ENCODE measurements at places on chromosomes 1 and 21.

- peaks cover 24% of the 10 kb centered on the region for H3K27me3 ChIP-seq
- peaks cover 19% of the 10 kb centered on the region for H3K4me1 ChIP-seq
- H3K36me3 ChIP-seq = no peaks in the 10 kb centered on the region
- H3K27ac ChIP-seq = no peak overlapping the region
- no peak overlapping the region for H3K4me3 ChIP-seq
Observed at GRCh38 chr1:204932573-204932909, 61.9 kb downstream of the NFASC start.

- no peaks in the 10 kb centered on the region for H3K4me1 ChIP-seq
- no peak overlapping the region for H3K4me3 ChIP-seq
- H3K36me3 ChIP-seq = peaks cover 8% of the 10 kb centered on the region
Observed at GRCh38 chr21:17780539-17780938, 38.6 kb downstream of the C21orf91 start.

DNA sequence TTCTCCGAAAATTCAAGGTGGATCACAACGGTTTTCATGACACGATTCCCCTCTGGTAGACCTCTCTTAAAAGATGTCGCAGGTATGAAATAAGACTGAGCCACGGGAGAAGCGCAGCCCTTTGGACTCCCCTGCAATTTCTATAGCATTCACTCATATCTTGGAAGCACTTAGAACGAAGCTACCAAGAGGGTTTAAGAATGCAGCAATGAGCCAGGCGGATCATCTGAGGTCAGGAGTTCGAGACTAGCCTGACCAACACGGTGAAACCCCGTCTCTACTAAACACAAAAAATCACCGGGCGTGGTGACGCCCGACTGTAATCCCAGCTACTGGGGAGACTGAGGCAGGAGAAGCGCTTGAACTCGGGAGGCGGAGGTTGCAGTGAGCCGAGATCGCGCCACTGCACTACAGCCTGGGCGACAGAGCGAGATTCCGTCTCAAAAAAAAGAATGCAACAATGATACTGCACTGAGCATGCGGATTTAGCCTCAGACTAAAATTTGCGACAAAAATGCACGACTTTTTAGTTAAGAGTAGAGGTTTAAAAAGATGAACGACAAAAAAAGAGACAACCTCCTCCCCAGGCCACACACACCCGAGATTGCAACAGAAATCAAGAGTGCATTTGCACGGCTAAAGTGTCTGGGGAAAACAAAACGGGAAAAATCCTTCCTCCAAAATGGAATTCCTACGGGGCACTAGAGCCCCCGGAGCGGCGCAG is 743 bp downstream of the TOMM20 start:
- peaks cover 14% of the 10 kb centered on the region for H3K36me3 ChIP-seq
- H3K27ac ChIP-seq = peak overlapping the region; percentile 94

DNA sequence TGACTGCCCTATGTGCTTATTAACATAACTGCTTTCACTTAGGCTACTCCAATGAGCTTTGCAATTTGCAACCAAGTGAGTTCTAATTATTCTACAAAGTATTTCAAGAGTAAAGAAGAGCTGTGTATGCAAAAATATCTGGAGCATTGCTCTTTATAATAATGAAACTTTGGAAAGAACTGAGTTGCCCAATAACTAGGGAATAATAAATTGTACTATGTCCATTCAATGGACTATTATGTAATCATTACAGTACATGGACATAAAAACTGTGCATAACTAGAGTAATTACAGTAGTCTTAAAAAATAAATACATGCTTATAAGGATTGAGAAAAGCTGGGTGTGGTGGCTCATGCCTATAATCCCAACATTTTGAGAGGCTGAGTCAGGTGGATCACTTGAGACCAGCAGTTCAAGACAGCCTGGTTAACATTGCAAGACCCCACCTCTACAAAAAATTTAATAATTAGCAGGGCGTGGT is 70.3 kb upstream of the JAK1 start:
- no peak overlapping the region for H3K27ac ChIP-seq
- no peaks in the 10 kb centered on the region for H3K27me3 ChIP-seq

GRCh38 chr1:109482791-109483671 is 674 bp upstream of the ATXN7L2 start:
- peaks cover 4% of the 10 kb centered on the region for H3K27me3 ChIP-seq
- peak overlapping the region; percentile 98 for H3K27ac ChIP-seq
- DNase-seq = no peak

- peaks cover 79% of the 10 kb centered on the region for H3K4me1 ChIP-seq
- H3K27ac ChIP-seq = peak overlapping the region; percentile 95
- peaks cover 16% of the 10 kb centered on the region for H3K36me3 ChIP-seq
- peak; percentile 60 for DNase-seq
Observed at GRCh38 chr1:21280011-21280471, 10.2 kb downstream of the ECE1 start.

DNA sequence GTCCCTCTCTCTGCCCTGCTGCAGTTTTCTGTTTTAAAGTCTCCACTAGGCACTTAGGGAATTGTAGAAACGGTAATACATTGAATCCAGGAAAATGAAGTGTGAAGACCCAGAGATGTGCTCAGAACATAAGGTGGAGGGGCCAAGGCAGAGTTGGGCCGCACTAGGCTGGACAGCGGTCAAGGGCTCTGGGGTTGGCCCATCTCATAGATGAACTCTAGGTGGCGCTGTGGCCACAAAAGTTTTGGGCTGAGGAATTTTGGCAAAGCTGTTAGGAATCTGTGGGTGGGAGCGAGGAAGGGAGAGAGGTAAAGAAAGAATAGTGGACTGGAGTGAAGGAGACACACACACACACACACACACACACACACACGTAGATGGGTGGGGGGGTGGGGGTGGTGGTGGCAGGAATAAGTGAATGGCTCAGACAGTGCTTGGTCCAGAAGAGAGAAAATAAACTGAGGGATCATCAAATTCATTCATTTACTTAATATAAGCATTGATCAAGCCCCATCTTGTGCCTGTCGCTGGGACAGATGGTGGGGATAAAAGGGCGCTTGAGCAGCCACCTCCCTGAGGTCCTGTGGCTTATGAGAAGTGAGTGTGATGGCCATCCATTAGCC is 258.5 kb downstream of the TRABD2B start:
- no peak overlapping the region for H3K27ac ChIP-seq
- peak; percentile 31 for DNase-seq
- H3K27me3 ChIP-seq = peaks cover 66% of the 10 kb centered on the region
- no peaks in the 10 kb centered on the region for H3K4me1 ChIP-seq
- H3K4me3 ChIP-seq = no peak overlapping the region

DNA sequence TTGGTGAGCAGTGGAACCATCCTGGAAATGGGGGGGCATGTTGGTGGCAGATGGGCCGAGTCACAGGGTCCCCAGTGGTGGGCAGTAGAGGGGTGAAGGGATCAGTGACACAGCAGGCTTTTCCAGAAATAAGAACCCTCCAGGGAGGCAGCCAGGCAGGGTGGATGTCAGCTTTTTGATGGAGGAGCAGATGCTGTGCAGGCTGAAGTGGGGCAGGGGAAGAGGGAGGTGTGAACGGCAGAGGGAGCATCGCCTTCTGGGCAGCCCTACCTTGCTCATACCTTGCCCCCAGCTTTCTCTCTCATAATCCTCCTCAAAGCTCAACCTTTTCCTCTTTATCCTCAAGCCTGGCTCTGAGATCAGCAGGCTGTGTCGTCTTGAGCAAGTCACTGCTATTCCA is 131.8 kb upstream of the IPO9 start:
- no peaks in the 10 kb centered on the region for H3K27me3 ChIP-seq
- no peaks in the 10 kb centered on the region for H3K36me3 ChIP-seq
- peak overlapping the region; percentile 81 for H3K27ac ChIP-seq

GRCh38 chr1:81327743-81328142 is 473.0 kb upstream of the ADGRL2 start:
- no peak overlapping the region for H3K27ac ChIP-seq
- peaks cover 9% of the 10 kb centered on the region for H3K4me1 ChIP-seq
- H3K36me3 ChIP-seq = no peaks in the 10 kb centered on the region
- no peaks in the 10 kb centered on the region for H3K27me3 ChIP-seq

DNA sequence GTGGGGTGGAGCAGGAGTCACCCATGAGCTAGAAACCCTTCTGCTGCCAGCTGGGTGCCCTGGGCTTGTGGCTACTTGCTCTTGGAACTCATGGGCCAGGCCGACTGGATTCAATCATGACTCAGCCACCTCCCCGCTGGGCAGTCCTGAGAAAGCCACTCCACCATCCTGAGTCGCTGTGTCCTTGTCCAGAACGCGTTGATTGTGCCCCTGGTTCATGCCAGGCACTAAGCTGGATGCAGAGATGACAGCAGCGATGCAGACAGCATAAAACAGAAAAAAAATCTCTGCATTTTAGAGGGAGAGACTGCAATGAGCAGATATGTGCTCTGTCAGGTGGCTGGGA is 10.6 kb downstream of the PADI1 start:
- no peak overlapping the region for H3K27ac ChIP-seq
- peaks cover 98% of the 10 kb centered on the region for H3K27me3 ChIP-seq
- DNase-seq = no peak
- H3K36me3 ChIP-seq = no peaks in the 10 kb centered on the region

DNA sequence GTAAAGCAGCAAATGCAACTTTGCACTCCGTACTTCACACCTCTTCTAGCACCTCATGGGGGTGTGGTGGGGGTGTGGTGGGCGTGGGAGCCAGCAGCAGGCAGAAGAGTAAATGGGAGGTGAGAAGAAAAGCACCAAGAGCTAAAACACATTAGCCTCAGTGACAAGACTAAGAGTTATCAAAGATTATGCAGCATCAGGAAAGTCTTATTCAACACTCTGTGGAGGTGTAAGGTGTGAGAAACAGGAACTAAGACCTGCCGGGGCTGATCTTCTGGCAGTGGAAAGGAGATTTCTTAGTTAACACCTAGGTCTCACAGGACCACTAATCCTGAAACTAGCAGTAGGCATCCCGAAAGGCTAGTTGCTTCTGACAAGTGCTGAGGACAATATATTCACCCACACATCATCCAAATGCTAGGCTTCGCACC is 9.9 kb downstream of the TGFBR3 start:
- no peak for DNase-seq
- no peaks in the 10 kb centered on the region for H3K36me3 ChIP-seq
- peaks cover 69% of the 10 kb centered on the region for H3K4me1 ChIP-seq
- H3K27ac ChIP-seq = peak overlapping the region; percentile 35
- H3K4me3 ChIP-seq = peak overlapping the region; percentile 9

Data from left ventricle myocardium inferior (tissue), 1 donor.